SJSA1 (cell line): ENCODE measurements at places on chromosomes 7 and 10. TPM values are rescaled to one million over a fixed set of nuclear protein-coding genes. Genes with fewer than 3 reads are reported as not detected.

DNA sequence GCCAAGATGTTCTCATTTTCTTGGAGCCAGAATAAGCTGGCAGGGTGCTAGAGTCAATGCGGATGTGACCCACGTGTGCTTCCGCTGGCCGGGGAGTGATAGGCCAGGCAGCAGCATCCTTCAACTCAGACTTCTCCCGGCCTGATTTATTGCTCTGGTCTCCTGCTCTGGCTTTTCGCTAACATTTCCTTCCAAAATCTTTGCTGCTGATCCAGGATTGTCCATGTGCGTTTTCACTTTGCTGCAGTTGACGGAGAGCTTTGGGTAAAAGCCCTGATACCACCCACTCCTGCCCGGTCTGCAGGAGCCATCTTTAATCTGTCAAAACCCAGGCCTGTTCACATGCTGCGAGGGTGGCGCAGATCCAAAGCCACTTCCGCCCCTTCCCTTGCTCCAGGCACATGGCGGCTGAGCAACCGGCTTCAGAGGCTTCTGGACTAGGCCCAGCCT is 106.8 kb downstream of the CYP26A1 start:
- no peaks in the 10 kb centered on the region for H3K4me1 ChIP-seq
- H3K27ac ChIP-seq = no peak overlapping the region
- H3K36me3 ChIP-seq = no peaks in the 10 kb centered on the region

- H3K4me1 ChIP-seq = peaks cover 14% of the 10 kb centered on the region
- no peaks in the 10 kb centered on the region for H3K36me3 ChIP-seq
- H3K27ac ChIP-seq = no peak overlapping the region
- H3K4me3 ChIP-seq = no peak overlapping the region
These were observed 6.2 kb upstream of the MARVELD1 start for GRCh38 chr10:97707134-97707861.

GRCh38 chr10:119441151-119441821 is 101.2 kb downstream of the RGS10 start:
- H3K4me1 ChIP-seq = peaks cover 4% of the 10 kb centered on the region
- H3K36me3 ChIP-seq = peaks cover 9% of the 10 kb centered on the region
- DNase-seq = no peak
- no peak overlapping the region for H3K4me3 ChIP-seq
- H3K27me3 ChIP-seq = no peaks in the 10 kb centered on the region

DNA sequence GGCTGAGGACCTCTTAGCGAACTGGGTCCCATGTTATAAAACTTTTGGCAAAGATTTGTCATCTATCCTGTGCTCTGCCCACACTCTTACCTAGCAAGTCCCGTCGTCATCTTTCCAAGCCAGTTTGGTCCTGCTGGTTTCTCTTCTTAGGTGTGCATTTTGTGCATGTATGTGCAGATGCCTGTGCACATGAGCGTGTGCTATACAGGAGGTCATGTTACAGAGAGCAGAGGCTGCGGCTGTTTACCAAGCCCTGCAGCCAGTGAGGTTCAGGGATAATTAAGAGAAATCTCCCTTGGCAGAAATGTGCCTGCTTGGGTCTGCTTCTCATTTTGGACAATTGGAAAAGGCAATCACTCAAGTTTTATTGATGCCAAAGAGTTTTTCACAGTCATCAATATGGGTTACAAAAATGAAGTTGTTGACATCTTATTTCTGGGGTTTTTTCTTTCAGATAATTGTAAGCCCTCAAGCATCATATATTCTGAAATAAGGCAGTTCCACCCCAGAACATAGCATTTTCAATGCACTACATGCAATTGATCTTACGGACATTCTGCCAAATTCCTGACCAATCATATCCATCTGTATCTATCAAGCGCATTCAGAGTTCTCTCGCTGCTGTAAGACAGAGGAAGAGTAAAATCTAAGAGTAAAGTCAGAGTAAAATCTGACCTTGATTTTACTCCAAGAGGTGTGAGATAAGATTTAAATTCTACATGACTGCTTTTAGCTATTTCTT is 361.4 kb upstream of the ZNF32 start:
- no peak for DNase-seq
- no peaks in the 10 kb centered on the region for H3K36me3 ChIP-seq
- H3K27me3 ChIP-seq = no peaks in the 10 kb centered on the region
- no peak overlapping the region for H3K27ac ChIP-seq

GRCh38 chr7:25180592-25180923 is 47.7 kb downstream of the NPVF start:
- H3K4me1 ChIP-seq = peaks cover 5% of the 10 kb centered on the region; the same call in 1 of the 2 replicates
- DNase-seq = no peak
- no peak overlapping the region for H3K27ac ChIP-seq
- peaks cover 4% of the 10 kb centered on the region; the same call in 1 of the 2 replicates for H3K36me3 ChIP-seq
- H3K27me3 ChIP-seq = no peaks in the 10 kb centered on the region
- H3K4me3 ChIP-seq = peak overlapping the region; percentile 56

DNA sequence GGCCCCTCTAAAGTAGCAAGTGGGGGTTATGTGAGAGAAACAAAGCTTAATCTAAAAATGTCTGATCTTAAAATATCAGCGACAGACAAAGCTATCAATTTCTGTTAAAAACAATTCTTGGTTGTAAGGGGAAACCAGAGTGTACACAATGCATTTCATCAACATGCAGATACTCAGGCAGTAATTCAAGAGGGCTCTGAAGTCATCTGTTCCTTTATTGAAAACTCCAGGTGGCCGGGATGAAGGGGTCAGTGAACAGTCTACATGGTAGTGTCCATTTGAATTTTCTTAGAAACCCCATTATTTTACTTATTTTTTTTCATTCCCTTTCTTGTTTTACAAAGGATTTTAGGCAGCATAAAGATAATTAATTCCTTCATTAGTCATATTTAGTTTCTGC is 36.7 kb upstream of the BTBD16 start:
- H3K27ac ChIP-seq = no peak overlapping the region
- H3K4me1 ChIP-seq = no peaks in the 10 kb centered on the region
- no peak for DNase-seq
- no peaks in the 10 kb centered on the region for H3K27me3 ChIP-seq
- H3K36me3 ChIP-seq = peaks cover 10% of the 10 kb centered on the region; the same call in 1 of the 2 replicates
- H3K4me3 ChIP-seq = no peak overlapping the region

- no peak for DNase-seq
- H3K27ac ChIP-seq = no peak overlapping the region
- no peak overlapping the region for H3K4me3 ChIP-seq
- no peaks in the 10 kb centered on the region for H3K36me3 ChIP-seq
These were observed 459.3 kb downstream of the HTR7 start for GRCh38 chr10:90398566-90398965.

DNA sequence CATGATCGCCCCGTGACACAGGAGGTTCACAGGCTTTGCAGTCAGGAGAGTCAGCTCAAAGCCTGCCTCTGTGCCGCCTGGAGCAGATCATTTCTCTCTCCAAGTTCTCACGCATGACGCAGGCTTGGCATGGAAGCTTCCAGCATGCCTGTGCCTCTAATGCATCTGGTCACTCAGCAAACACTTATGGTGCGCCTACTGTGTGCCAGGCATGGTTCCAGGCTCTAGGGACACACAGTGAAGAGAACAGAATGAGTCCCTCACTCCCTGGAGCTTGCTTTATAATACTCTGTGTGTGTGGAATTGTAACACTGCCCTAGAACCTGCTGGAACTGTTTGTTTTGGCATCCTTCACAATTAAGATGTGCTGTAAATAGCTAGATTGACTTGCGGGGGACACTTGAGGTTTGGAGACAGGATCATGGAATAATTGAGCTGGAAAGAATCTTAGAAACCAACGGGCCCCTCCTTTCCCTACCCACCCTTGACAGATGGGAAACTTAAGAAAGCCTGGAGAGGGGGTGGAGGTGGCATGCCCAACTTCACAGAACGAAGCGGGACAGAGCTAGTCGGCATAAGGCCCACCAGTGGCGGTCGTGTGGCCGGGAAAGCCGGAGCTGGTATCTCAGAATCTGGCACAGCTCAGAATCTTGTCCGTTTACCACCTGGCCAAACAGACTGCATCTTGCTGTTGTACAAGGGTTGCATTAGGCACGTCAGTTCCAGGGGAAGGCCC is 4.6 kb upstream of the MYH16 start:
- no peak overlapping the region for H3K4me3 ChIP-seq
- DNase-seq = no peak
- H3K27ac ChIP-seq = no peak overlapping the region

DNA sequence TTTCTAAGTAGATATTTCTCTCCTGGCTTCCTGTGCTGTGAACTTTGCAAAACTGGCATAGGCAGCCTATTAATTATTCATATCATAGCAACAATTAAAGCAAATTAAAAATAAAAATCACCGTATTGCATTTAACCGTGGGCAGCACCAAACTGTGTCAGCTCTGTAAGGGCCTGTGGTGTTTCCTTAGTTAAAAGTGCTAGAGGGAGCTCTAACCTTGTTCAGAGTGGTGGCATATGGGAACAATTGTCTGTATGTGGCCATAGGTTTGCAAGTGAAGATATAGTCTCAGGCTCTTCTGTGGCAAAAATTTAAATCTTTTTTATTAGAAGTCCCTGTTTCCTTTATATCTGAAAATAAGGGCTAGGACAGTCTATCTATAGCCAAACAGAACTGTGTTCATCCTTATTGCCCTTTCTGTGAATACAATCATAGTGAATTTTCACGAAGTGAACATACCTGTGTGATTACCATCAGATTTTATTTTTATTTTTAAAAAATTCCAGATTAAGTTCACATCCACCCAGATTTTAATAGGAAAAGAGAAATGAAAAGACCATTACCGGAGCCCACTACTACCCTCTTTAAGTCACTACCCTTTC is 92.6 kb downstream of the POLL start:
- no peak overlapping the region for H3K27ac ChIP-seq
- H3K4me3 ChIP-seq = no peak overlapping the region
- H3K27me3 ChIP-seq = no peaks in the 10 kb centered on the region
- DNase-seq = no peak
- no peaks in the 10 kb centered on the region for H3K36me3 ChIP-seq

- peak; percentile 96 for DNase-seq
- H3K4me3 ChIP-seq = no peak overlapping the region
- H3K27ac ChIP-seq = peak overlapping the region; percentile 53
- no peaks in the 10 kb centered on the region for H3K27me3 ChIP-seq
- no peaks in the 10 kb centered on the region; the same call in 1 of the 2 replicates for H3K36me3 ChIP-seq
These were observed 99.6 kb downstream of the SVIL start for GRCh38 chr10:29535012-29535777.

DNA sequence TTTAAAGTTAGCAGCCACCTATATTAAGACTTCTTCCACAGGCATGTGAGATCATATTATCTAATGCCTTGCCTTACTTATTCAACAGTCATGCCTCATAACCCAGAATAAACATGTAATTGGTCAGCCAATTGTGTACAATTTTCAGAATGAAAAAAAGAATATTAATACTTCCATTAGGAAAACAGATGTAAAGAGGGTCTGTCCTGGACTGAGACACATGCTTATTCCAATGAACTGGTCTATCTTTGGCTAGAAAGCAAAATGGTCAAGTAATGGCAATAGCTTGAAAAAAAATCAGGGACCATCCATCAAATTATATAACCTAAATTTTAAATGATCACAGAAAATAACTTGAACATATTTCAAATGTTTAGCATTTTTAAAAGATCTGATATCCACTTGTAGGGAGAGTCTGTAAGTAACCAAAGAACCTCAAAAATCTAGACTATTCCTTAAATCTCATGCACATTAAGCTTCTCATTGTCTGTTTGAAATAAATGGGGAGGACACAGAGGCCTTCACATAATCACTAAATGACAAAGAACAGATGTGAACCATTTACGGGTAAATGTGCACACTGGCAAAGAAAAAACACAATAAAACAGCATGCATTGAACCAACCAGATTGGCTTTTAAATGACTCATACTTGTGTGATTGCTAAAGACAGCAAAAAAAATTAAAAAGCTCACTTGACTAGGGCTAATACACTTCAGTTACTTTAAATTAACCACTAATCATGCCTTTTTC is 568.8 kb upstream of the PCDH15 start:
- no peaks in the 10 kb centered on the region for H3K27me3 ChIP-seq
- no peak for DNase-seq
- no peak overlapping the region for H3K4me3 ChIP-seq
- H3K27ac ChIP-seq = no peak overlapping the region
- H3K36me3 ChIP-seq = no peaks in the 10 kb centered on the region

GRCh38 chr7:133320891-133321290 is 68.0 kb downstream of the EXOC4 start:
- DNase-seq = no peak
- H3K4me1 ChIP-seq = no peaks in the 10 kb centered on the region
- H3K27me3 ChIP-seq = no peaks in the 10 kb centered on the region

GRCh38 chr7:157177983-157178381 is 39.3 kb downstream of the UBE3C start:
- H3K4me1 ChIP-seq = no peaks in the 10 kb centered on the region
- H3K27ac ChIP-seq = no peak overlapping the region
- no peaks in the 10 kb centered on the region for H3K27me3 ChIP-seq
- peaks cover 90% of the 10 kb centered on the region for H3K36me3 ChIP-seq

Gene ZNF12
- total RNA-seq = 17.4 and 18.9 TPM in 2 replicates

Gene OPN1SW
- total RNA-seq = not detected in 2 replicates

Gene DENND2A
- total RNA-seq = 10.2 and 30.0 TPM in 2 replicates

Gene EIF4H
- total RNA-seq = 246 and 313 TPM in 2 replicates

Gene FBH1
- total RNA-seq = 59.3 and 93.3 TPM in 2 replicates

Gene CH25H
- 0.55 TPM in 1 of 2 replicates, not detected in the other for total RNA-seq
